ENCODE measurements at places on chromosomes 13 and 19.

GRCh38 chr19:11089254-11090013 is at the start of gene LDLR:
Gene LDLR, plus strand, starts transcription at chr19:11089463. Its CDS starts 86 bp downstream, at chr19:11089549.
- DNase-seq = peak; percentile 47

DNA sequence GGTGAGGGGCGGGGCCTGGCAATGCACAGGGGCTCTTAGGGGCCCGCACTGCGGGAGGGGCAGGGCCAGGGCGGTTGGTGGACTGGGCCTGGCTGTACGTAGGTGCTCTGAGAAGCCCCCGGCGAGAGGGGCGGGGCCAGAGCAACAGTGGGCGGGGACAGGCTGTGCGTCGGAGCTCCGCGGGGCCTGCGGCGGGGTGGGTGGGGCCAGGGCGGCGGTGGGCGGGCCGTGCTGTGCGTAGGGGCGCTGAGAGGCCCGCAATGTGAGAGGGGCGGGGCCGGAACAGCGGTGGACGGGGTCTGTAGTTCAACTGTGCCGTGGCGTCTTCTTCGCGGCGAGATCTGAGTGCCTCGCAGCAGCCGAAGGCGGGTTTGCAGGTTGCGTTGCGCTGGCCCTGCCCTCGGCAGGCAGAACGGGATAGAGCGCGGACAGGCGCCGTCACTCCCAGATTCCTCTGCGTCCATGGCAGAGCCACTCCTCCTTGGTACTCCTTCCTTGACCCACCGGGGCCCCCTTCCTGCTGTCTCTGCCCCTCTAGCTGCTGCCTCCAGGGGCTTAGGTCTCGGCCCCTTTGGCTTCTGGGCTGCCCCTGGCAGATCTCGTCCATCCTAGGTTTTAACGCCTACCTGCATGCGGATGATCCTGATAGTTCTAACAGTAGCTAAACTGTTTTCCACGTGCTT is 33.2 kb downstream of the CCNE1 start:
- peak; percentile 68 for DNase-seq

GRCh38 chr13:39311619-39312018 is 273.4 kb downstream of the NHLRC3 start:
- DNase-seq = no peak

- no peak for DNase-seq
Observed at GRCh38 chr19:39617745-39618144, 15.4 kb downstream of the LGALS13 start.

DNA sequence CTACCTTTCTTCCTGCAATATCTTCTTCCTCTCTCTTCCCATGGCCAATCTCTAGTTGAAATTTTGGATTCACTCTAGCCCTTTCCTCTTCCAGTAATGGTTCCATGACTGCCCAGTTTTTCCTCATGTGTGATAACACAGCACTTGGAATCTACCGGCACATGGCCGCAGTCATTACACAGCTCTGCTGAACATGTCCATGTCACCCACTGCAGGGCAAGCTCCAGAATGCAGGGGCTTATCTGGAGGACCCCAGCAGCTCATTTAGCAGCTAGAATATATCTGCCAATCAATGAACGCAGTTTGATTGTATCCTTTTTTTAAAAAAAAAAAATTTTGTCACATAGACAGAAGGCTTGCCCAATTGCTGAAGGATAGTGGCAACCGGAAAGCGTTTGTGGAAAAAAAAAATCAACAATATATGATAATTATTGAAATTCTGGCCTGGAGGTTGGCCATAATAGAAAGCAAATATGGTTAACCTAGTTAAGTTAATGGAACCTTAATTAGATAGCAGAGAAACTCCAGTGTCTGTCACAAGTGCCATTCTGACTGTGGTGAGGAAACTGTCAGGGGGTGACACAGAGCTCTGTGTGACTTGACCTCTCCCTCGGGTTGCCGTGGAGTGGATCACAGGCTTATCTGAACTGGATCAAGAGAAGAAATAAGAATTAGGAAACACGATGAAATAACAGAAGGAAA is 426.7 kb downstream of the LIG4 start:
- DNase-seq = no peak

DNA sequence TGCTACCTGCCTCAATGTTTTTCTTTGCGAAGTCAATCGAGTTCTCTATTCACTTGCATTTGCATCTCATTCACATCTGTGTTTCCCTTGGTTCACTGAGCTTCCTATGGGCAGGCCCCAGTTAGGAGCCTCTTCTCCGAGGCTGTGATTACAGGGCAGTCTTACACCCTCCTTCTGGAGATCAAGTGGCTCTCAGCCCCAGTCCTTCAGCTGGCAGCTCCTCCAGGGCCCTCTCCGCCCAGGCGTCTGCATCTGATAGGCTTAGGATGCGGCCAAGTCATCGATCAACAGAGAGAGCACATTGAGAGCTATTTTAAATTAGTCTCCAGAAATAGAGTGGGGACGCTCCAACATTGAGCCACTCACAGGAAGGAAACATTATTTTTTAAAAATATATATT is 44.2 kb downstream of the MBNL2 start:
- no peak for DNase-seq

- no peak for DNase-seq
Observed at GRCh38 chr13:27979001-27979643, 9.4 kb downstream of the URAD start.

- no peak for DNase-seq
Observed at GRCh38 chr19:51535535-51535934, 4.1 kb upstream of the SIGLEC6 start.

DNA sequence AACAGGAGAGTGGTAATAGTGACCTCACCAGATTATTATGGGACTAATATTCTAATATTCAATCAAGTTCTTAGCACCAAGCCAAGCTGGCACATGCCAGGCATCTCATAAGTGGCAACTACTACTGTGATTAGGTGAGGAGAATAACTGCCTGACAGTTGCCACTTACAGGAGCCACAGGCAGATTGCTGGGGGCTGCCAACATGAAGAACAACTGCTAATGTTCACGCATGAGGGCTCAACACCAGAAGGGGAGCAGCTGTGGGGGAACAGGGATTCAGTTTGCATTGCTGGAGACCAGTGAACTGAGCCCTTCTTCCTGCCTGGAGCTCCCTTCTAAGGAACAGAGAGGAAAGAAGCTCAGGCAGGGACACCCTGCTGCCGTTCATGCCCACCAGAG is 504.5 kb downstream of the FOXO1 start:
- no peak for DNase-seq

DNA sequence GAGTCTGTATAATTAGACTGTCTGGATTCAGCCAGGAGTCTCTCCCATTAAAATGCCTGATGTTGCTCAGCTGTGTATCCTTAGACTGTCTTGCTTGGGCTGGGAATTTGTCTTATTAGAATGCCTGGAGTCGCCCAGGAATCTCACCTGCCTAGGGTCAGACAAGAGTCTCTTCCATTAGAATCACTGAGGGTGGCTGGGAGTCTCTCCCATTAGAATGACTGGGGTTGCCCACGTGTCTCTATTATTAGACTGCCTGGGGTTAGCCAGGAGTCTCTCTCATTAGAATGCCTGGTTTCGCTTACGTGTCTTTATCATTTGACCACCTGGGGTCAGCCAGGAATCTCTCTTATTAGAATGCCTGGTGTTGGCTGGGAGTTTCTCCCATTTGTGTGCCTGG is 1450.0 kb downstream of the UQCRFS1 start:
- DNase-seq = no peak

DNA sequence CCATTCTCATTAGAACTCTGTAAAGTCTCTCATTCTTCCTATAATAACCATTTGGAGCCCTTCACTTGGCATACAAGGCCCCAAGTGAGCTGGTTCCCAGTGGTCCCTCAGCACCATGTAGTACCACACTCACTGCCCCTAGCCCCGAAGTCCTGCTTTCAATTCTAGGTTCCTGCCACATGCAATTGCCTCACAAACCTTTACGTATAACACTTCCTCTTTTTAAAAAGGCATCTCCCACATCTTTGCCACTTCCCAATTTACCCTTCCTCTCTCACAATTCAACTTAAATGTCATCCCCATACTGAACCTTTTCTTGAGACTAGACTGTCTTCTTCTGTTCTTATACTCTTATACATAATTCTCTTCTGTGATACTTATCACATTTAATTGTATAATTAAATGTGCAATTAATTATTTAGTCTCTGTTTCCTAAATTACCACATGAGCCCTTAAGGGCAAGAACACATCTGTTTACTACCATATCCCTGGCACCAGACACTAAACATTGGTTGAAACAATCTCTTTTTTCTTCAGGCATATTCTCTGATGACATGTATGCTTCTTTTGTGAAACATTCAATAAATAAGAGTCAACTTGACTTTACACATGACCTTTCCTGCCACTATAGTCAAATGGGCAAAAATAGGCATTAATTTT is 304.0 kb downstream of the SPRY2 start:
- no peak for DNase-seq

DNA sequence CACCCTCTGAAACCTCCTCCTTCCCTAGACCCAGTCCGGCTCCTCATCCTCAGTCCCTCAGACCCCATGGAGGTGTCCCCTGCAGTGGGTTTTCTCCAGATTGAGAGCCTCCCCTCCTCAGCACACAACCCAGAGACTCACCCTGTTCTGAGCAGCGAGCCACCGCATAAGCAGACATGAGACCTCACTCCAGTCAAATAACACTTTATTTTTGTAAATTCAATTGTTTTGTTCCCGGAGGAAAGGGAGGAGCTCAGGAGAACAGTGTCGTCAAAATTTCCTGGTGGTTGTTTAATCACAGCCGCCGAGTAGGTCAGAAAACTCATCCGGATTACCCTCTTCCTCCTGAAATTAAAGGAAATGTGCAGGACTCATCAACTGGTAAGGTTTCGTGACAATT is 57.5 kb downstream of the ERICH4 start:
- DNase-seq = no peak

DNA sequence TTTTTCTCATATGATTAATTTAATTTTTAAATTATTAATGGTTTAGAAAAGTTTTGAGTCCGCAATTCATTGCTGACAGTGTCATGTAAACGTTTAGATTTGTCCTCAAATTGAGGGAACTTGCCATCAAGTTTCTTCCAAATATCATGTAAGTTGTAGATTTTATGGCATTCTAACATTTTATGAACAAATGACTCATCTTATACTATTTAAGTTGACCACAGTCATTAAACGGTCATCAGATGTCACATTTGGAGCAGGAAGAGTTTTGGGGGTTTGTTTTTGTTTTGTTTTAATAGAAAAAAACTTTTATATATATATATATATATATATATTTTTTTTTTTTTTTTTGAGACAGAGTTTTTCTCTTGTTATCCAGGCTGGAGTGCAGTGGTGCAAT is 4.3 kb downstream of the ZNF114 start:
- DNase-seq = no peak

GRCh38 chr13:94232161-94232950 is 247.1 kb downstream of the DCT start:
- DNase-seq = no peak

DNA sequence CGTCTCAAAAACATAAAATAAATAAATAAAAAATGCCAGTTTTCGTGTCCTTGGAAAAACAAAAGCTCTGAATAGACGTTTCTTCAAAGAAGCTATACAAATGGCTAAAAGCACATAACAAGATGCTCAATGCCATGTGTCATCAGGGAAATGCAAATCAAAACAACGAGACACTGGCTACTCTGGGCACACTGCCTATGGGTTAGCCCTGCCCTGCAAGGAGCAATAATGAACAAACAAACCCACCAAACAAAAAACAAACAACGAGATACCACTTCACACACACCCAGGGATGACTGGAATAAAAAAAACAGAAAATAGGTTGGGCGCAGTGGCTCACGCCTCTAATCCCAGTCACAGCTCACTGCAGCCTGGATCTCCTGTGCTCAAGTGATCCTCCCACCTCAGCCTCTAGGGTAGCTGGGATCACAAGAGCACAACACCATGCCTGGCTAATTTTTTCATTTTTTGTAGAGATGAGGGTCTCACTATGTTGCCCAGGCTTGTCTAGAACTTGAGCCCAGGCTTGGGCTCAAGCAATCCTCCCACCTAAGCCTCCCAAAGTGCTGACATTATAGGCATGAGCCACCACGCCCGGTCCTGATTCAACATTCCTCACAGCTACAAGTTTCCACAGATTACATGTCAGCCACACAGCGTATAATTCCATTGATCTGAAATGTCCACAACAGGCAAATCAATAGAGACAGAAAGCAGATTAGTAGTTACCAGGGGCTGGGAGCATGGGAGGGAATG is 15.5 kb upstream of the ISYNA1 start:
- no peak for DNase-seq

DNA sequence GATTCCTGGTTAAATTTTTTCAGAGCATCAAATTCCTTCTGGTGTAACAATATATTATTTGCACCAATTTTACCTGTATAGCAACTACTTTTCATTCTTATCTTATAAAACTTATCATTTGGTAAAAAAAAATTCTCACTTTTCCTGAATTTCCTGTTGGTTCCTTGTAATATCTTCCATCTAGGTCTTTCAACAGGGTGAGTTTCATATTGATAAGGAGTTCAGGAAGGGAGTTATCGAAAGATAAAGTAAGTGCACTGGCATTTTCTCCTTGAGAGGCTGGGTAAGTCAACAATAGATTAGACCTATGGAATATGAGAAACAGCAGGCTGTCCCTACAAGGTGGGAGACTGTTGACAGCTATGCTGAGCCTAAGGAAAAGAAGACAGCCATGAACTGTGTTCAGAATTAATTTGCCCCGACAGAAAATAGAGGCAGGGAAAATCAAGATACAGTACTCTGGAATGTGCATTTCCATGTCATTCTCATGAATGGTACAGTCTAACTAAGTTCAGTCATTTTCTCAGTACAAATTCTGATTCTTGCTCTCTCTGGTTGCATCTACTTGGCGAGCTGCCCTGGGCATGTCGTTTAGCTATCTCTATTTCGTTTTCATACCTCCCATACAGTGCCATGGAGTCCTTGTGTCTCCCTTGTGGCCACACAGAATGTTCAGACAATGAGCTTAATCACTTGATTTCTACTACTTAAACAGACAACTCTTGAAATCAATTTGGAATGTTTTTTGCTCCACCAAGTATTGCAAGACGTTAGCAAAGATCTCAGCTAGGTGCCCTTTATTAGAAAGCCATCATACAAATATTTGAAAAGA is 9.9 kb downstream of the IGFL1 start:
- DNase-seq = no peak

GRCh38 chr13:47178090-47178950 is 281.5 kb upstream of the HTR2A start:
- DNase-seq = no peak

- no peak for DNase-seq
Observed at GRCh38 chr19:55647732-55648584, at the start of gene CCDC106. Gene CCDC106, plus strand, starts transcription at chr19:55648212. Its CDS starts 835 bp downstream, at chr19:55649047.

GRCh38 chr19:2341244-2341751 is 12.8 kb downstream of the SPPL2B start:
- no peak for DNase-seq

DNA sequence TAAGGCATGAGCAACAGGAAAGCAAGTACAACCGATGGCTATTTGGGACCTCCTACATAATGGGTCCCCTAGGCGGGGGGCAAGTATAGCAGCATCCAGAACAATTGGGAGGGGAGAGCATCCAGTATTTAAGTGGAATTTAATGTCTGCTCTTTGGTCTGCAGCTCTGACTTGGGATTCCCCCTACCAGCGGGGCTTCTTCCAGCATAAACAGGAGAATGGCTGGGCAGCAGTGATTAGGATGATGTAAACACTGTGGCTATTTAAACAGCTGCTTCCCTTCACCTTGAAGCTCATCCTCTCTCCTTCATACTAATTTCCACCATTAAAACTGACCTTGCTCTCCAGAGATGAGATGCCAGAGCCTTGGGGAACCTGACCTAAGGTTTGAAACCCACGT is 73.9 kb upstream of the OXGR1 start:
- DNase-seq = no peak
